Activated CD4-positive, alpha-beta T cell treated with anti-CD3 and anti-CD28 coated beads, Interleukin-2, amount 10 ng/mL, durations not matched to agents 24 days and 14 days (primary cell): ENCODE measurements at places on chromosomes 6 and 20.

- no peak for DNase-seq
These were observed 268.2 kb downstream of the PHACTR1 start for GRCh38 chr6:12984776-12985175.

DNA sequence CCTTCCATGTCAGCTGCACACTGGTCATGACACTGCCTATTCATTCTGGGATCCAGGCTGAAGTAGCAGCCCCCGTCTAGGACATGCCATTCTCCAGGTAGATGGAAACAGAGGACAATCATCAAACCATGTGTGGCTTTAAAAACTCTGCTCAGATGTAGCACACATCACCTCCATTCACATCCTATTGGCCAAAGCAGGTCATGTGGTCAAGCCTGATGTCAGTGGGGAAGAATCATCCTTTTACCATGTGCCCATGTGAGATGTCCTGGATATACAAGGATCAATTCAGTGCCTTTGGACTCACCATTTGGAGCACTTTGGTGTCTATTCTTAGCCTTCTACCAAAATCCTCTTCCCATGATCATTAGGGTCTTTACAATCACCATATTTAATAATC, 99.5 kb downstream of the CDC5L start:
- no peak for DNase-seq

- no peak for DNase-seq
These were observed 11.7 kb downstream of the STX11 start for GRCh38 chr6:144161975-144162374.

DNA sequence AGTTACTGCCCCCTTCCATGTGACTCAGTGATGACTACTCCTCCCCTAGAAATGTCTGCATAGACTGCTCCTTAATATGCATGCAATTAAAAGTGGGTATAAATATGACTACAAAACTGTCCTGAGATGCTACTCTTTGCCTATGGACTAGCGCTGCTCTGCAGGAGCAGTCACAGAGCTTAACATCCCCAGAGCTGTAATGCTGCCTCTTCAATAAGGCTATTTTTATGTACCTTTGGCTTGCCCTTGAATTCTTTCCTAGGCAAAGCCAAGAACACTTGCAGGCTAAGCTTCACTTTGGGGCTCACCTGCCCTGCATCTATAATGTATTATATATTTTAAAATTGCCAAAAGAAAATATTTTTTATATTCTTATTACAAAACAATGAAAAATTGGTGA, 299.1 kb downstream of the CLVS2 start:
- no peak for DNase-seq

GRCh38 chr6:157104803-157105202, 218.5 kb downstream of the TMEM242 start:
- no peak for DNase-seq

GRCh38 chr6:37654727-37655500, 42.8 kb downstream of the MDGA1 start:
- no peak for DNase-seq

- DNase-seq, result no peak
These were observed 54.7 kb upstream of the ZMYND8 start for GRCh38 chr20:47411161-47411560.

DNA sequence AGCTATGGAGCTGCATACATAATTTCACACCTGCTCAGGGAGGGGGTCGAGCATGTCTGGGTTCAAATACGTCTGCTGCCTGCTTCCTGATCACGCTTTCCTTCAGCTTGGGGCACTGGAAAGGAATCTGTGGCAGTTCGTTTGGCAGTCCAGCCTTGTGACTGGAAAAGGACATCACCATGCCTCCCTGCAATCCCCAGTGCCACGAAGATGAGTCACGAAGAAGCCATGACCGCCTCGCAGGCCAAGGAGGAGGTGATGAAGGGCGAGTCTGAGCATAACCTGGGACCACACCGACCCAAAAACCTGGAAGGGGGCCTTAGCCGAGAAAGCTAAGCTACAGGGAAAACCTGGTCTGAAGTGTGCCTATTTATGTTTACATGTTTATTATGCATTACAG, 13.1 kb downstream of the JAG1 start:
- DNase-seq, result no peak

GRCh38 chr6:159533568-159533967, 159.5 kb downstream of the SOD2 start:
- peak; percentile 31 for DNase-seq
